Frontal cortex (tissue), 4 donors: ENCODE measurements at places on chromosomes 1 and 21. TPM values are rescaled to one million over a fixed set of nuclear protein-coding genes. Genes with fewer than 3 reads are reported as not detected.

DNA sequence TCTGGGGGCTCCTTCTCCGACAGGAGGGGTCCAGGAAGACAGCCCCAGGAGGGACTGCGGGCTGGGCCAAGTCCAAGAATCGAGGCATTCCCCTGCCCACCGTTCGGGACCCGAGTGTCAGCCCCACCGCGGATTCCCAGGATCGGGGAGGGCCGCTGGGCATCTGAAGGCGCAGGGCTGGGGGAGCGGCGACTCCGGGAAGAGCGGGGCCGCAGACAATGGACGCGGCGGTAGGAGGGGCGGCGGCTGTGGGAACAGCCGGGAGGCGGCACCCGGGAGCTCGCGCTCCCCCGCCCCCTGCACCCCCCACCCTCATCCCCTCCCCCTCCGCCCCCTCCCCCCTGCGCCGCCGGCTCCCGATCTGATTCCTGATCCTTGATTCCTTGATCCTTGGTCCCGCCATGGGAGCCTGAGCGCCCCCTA is at the start of gene VANGL2:
VANGL2 (plus strand) TSS at position 342 of the 423 bp plus-strand sequence. CDS start 15,274 bp downstream, outside the sequence.
- DNase-seq, result peak; percentile 90

GRCh38 chr1:239061770-239062169 is 324.6 kb upstream of the CHRM3 start:
- DNase-seq, result no peak

Gene RIPPLY3
- not detected for total RNA-seq

Gene SAMD11
- 0.41 TPM for total RNA-seq

DNA sequence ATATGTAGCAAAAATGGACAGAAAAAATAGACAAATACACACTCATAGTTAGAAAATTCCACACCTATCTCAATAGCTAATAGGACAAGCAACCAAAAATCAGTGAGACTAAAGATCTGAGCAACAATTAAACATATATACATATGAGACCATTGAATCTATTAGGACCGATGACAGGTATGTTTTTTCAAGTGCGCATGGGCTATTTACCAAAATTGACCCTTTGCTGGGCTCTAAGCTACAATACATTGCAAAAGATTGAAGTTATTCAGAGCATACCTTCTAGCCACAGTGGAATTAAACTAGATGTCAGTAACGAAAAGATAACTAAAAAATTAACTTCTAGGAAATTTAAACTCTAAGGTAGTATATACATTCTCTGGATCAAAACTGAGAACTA is 13.7 kb downstream of the CD55 start:
- DNase-seq, result no peak

GRCh38 chr1:168338589-168339503 is 58.2 kb downstream of the TBX19 start:
- no peak for DNase-seq

DNA sequence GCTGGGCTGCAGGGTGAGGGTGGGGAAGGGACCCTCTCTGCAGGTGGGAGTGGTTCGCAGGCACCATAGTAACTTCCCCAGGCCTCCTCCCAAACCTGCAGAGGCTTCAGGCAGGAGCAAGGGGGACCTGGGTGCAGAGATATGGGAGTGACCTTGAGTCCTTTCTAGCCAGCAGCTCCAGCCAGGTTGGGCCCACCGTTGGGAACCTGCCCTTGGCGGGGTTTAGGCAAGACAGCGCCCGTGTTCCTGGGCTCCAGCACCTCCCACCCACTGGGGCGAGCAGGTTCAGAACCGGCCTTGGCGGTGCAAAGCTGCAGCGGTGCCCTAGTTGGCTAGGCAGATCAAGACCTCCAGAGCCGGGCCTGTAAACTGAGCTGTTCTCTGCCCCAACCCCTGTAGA is 2.2 kb upstream of the PRDM16 start:
- no peak for DNase-seq

- no peak for DNase-seq
These were observed 645.5 kb downstream of the ADGRL2 start for GRCh38 chr1:82446236-82446635.

DNA sequence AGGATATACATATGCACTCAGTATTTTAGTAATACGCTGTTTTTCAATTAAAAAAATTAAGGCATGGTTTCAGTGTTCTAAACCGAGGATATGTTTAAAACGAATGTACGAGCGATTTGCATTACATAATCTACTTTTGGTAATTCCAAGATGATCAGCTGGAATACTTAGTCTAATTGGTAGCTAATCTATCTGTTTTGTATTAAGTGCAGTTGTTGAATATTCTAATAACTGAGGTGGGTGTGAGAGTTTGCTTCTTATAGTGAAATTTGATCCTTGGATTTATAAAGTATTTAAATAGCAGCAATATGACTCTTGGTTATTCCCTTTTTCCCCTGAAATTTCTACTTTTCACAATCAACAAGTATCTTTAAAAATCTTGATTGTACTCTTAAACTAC is 1.3 kb downstream of the RNF2 start:
- no peak for DNase-seq

DNA sequence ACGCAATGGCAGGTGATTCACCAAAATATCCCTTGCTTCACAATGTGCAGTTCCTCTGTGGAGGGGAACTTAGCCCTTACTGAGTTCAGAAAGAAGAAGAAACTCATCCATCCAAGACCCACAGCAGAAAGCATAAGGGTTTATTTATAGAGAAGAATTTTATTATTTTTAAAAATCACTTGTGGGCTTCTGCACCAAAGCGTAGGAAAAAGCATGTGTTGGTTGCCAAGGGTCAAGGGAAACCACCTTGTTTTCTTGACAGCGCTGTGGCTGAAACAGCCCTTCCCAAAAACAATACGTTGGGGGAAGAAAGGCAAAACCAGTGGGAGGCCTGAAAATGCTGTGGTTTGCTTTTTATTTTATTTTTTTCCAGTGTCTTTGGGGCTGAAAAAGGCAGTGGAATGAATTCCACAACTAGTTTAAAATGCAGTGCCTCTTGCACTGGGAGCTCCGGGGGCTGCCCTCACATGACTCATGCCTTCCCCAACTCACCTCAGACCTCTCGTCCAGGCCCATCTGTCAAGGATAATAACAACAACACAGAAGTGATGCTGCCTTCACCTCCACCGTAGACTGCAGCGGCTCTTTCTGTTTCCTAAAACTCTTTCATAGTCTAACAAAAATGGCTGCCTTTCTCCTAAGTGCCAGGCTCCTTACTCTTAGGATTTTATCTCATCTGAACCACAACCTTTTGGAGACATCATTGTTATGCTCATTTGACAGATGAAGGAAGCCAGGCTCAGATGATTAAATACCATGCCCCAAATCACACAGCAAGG is 224.2 kb upstream of the JUN start:
- DNase-seq, result no peak

DNA sequence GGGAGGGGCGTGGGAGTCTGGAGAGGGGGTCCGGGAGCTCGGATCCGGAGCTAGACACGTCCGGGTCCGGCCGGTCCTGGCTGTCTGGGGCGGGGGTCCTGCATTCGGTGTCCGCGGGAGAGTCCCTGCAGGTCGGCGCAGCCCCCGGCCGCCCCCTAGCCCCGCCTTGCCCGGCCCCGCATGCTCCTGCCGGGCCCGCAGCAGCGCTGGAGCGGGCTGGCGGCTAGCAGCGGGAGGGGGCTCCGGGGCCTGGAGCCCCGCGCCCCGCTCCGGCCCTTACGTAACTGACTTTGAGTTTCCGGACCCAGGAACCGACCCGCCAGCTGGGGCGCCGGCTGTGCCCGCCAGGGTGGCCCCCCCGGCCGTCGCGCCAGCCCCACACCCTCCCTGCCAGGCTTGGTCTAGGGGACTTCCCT is 26.9 kb upstream of the EPB41 start:
- peak; percentile 56 for DNase-seq

DNA sequence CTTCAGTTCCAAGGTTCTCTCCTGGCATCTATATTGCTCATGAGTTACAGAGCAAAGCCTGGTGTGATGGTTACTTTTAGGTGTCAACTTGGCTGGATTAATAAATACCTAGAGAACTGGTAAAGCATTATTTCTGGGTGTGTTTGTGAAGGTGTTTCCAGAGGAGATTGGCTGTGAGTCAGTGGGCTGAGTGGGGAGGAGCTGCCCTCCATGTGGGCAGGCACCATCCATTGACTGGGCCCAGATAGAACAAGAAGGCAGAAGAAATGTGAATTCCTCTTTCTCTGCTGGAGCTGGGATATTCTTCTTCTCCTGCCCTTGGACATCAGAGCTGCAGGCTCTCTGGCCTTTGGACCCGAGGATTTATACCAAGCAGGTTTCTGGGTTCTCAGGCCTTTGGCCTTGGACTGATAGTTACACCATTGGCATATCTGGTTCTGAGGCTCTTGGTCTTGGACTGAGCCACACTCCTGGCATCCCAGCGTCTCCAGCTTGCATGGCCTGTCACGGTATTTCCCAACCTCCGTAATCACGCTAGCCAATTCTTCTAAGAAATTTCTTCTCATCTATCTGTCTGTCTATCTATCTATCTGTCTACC is 44.5 kb downstream of the B3GALT5 start:
- no peak for DNase-seq

- DNase-seq, result no peak
These were observed 625.8 kb downstream of the BRINP3 start for GRCh38 chr1:189851806-189852367.

Gene KCNK1
- total RNA-seq, result 4.9 TPM

DNA sequence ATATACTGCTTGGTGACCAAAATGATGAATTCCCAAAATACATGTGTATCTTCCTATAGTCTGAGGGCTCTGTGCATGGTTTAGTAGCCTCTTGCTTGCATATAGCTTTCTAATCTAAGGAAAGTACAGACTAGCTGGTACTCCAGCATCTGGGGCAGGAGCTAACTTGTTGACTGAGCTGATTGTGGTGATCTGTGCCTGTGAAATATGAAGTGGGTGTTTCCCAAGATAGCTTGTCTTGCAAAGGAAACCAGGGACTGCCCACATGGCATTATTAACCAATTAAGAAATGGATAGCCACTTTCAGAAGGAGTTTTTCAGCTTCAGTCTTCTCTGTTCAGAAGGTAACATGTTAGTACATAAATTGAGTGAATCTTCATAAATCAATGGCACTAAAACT is 219.8 kb downstream of the NEGR1 start:
- no peak for DNase-seq

DNA sequence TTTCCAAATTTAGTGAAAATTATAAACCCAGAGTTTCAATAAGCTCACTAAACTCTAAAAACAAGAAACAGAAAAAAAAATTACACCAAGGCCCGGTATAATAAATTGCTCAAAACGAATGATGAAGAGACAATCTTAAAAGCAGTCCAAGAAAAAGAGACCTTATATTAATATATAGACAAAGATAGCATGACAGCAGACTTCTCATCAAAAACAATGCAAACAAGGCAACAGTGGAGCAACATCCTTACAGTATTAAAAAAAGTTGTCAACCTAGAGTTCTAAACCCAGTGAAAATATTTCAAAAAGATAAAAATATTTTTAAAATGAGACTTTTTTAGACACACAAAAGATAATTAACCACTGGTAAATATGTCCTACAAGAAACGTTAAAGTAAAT is 46.7 kb downstream of the KIFAP3 start:
- no peak for DNase-seq

Gene SYNJ1
- 13.0 TPM for total RNA-seq

GRCh38 chr1:40495315-40495903 is 13.2 kb upstream of the EXO5 start:
- DNase-seq, result no peak

GRCh38 chr1:210920716-210921694 is 212.9 kb downstream of the KCNH1 start:
- no peak for DNase-seq

GRCh38 chr21:44710294-44710665 is 1.1 kb downstream of the TSPEAR start:
- DNase-seq, result no peak

GRCh38 chr1:112325504-112325903 is 70.5 kb upstream of the CTTNBP2NL start:
- no peak for DNase-seq
